Amniotic stem cell (primary cell): ENCODE measurements at places on chromosomes 2 and 18.

GRCh38 chr2:45980161-45980865 lies 316.9 kb upstream of the EPAS1 start:
- no peak for DNase-seq

- no peak for DNase-seq
These were observed 8.2 kb downstream of the WDR54 start for GRCh38 chr2:74429487-74430451.

GRCh38 chr18:35121531-35121930 lies 80.3 kb downstream of the MAPRE2 start:
- DNase-seq, result no peak

- DNase-seq, result no peak
These were observed 105.3 kb upstream of the FZD7 start for GRCh38 chr2:201928363-201928762.

GRCh38 chr2:12251749-12252148 lies 465.0 kb upstream of the TRIB2 start:
- DNase-seq, result no peak

DNA sequence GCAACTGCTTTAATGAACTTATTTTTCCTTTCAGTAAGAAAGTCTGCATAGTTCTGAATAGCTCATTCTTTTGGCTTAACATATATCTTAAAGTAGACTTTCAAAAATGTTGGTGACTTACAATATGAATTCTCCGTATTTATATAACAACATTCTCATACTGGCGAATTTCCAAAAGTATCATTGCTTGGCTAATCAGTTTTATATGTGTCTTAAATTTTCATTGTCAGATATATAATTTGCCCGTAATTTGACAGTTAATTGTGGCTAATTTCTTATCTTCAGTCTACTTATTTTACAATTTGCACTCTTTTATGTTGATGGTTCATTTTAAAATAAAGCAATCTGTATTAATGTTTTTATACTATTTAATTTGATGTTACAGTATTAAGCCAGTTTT lies 144.9 kb downstream of the ATP9B start:
- no peak for DNase-seq

DNA sequence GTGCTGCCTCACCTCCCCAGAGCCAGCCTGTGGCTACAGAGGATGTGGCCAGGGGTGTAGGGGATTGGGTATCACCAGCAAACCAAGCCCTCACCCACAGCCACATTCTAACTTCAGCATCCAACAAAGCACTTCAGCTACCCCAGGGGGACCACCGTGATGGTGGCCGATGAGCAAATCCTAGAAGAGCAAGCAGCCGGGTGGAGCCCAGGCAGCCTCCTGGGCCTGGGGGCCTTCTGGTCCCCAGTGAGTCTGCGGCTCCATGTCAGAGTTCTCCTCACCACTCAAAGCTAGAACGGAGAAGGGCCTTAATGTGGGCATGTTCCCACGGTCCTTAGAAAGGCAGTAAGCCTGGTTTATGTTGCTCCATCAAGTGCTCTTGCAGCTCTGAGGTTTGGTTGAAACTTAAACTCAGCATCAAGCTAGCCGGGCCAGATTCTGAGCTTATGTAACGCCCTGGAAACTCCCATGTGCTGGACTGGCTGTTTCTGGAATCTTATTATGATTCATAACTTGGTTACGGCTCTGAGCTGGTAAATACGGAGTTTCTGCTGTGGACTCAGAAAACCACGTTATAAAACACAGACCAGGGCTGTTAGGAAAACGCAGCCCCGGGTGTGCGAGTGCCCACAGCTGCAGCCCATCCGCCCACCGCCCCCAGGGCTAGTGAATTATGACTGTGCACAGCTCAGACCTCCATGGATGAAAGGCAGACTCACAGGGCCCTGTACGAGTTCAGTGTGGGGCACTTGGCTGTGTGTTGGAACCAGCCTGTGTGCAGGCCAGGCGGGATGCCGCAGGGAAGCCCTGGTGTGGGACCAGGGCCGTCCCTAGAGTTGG lies 99.8 kb downstream of the SEPTIN10 start:
- peak; percentile 63 for DNase-seq

DNA sequence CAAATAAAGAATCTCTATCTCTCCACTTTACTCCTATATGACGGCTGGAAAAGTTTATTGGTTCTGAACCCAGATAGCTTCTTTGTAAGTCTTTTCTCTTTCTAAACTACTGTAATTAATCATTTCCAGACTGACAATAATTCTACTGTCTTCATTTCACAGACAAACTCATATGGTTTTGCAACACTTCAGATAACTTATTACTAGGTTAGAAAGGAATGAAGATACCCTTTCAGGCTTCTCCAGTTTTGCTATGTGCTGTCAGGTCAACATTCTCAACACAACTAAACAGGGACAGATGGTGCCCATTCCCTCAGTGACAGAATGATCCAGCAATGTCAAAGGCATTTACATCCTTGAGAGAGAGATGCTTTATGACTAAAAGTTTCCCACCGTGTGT lies 198.5 kb upstream of the ITGA4 start:
- DNase-seq, result peak; percentile 68

GRCh38 chr2:174965992-174966744 lies 39.0 kb downstream of the CHN1 start:
- no peak for DNase-seq

GRCh38 chr2:134218930-134219658 lies 34.8 kb upstream of the MGAT5 start:
- DNase-seq, result no peak
